ENCODE measurements at places on chromosomes 2 and 18. TPM values are rescaled to one million over a fixed set of nuclear protein-coding genes. Genes with fewer than 3 reads are reported as not detected.

Gene ATF2
- 52.2 TPM for total RNA-seq

Gene MATN3
- not detected for total RNA-seq

DNA sequence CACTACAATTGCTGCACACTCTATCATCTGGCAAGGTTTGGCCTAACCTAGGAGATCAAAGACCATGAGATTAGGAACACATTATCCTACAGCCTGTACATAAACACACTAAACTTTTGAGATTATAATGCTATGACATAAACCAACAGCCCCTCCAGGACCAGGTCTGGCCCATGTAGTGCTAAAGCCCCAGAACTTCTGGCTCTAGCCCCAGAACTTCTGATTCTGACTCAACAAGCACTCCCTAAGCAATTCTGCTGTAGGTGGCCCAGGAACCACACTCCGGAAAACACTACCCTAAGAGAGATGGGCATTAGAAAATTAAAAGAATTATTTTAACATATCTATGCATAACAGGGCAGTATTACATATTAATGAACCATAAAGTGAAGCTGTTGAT is 369.5 kb upstream of the LYPD1 start:
- H3K27me3 ChIP-seq: no peaks in the 10 kb centered on the region
- DNase-seq: no peak
- no peaks in the 10 kb centered on the region for H3K36me3 ChIP-seq
- H3K27ac ChIP-seq: no peak overlapping the region

DNA sequence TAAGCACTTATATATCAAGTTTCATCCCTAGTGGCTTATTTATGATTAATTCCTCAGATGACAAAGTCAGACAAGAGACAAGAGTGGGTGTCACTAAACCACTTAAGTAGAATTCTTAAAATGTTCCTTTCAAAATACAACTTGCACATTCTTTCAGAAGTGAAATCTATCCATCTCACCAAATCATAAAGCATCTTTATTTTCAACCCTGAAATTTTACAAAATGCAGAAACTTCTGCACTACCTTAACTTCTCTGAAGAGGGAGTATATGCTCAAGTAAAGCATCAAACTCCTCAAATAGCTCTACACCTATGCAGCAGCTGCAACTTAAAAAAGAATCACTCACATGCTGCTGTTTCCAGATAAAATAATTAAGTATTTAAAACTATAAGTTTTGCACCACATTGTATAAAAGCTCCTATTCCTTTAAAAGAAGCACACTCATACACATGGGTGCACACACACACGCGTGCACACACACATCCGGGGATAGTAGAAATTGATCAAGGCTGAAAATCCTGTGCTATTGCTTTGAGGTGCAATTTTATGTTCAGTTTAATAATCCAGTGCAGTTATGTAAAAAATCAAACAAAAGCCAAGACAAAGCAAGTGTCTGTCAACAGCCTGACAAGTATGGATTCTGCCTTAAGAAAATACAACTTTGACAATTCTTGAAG is 244.5 kb downstream of the TCF4 start:
- no peak for DNase-seq
- H3K4me1 ChIP-seq: no peaks in the 10 kb centered on the region
- H3K36me3 ChIP-seq: no peaks in the 10 kb centered on the region
- no peak overlapping the region for H3K27ac ChIP-seq

GRCh38 chr18:11034884-11035283 is 114.5 kb downstream of the PIEZO2 start:
- H3K36me3 ChIP-seq: no peaks in the 10 kb centered on the region
- no peak for DNase-seq
- peaks cover 2% of the 10 kb centered on the region for H3K27me3 ChIP-seq
- H3K27ac ChIP-seq: no peak overlapping the region

DNA sequence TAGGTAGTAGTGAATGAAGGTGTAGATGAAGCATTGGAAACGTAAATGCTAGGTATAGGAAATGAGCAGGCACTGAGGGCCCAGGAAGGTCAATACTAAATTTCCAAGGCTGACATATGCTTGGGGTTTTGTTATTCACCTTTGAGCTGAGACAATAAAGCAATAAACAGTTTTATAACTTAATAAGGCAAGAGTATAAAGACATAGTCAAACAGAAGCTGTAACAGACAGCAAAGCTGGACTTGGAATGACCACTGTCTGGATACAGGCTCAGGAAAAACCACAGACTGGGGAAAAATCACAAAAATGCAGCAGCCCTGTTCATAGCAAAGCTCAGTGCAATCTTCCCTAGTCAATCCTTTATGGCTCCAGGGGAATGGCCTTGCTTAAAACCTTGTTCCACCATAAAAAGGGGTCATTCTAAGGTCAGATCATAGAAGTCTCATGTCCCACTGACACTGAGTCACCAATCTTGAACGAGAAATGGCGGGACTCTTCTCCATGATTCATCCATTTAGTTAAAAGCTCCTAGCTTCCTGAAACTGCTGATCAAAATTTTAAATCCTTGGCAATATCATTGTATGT is 493.3 kb downstream of the CMPK2 start:
- H3K27me3 ChIP-seq: peaks cover 2% of the 10 kb centered on the region
- no peak overlapping the region for H3K27ac ChIP-seq
- H3K4me3 ChIP-seq: no peak overlapping the region
- no peaks in the 10 kb centered on the region for H3K4me1 ChIP-seq

DNA sequence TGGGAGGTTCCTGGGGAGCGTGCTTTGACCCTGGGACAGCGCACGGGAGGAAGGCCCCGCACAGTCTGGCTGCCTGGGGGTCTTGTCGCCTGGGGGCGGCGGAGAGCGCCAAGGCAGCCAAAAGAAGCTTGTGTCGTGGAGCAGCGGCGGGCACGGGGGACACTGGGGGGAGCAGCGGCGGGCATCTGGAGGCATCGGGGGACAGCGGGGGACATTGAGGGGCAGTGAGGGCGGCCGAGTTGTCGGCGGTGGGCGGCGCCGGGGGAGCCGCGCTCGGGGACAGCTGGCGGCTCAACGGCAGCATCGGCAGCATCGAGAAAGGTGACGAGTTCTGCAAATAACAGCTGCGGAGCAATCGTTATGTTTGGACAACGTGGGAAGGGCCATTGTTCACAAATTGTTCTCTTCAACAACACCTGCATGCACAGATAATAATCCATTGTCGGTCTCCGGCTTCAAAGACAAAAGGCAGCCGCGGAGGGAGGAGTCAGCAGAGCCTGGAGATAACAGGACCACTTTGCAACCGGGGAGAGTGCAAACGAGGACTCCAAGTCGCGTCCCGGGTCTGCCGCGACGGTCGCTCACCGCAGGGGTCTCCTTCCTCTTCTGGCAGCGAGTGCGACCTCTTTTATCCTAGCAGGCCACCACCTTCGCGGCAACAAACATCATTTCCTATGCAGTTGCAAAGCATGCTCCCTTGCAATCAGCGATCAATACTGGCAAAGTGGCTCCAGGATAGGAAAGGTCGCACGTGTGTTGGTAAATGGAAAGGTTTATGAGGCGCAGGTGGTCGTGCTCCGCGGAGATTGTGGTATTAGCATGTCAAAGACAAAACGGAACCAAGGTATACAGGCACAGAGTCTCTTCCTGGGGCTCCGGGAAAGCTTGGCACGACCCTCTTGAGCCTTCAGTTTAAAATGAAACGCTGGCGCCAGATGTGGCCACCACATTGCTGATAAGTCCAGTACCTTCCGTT is 132.3 kb upstream of the DLX2 start:
- H3K36me3 ChIP-seq: no peaks in the 10 kb centered on the region
- peaks cover 18% of the 10 kb centered on the region for H3K4me1 ChIP-seq
- H3K4me3 ChIP-seq: peak overlapping the region; percentile 70
- H3K27me3 ChIP-seq: peaks cover 31% of the 10 kb centered on the region
